Right atrium auricular region (tissue), 2 donors: ENCODE measurements at places on chromosomes 4 and X.

- no peak for DNase-seq
These were observed 109.7 kb downstream of the AFAP1 start for GRCh38 chr4:7829652-7830580.

GRCh38 chrX:107398115-107398514 lies 51.3 kb upstream of the FRMPD3 start:
- no peak for DNase-seq

GRCh38 chr4:153481478-153481877 lies 15.3 kb downstream of the TMEM131L start:
- no peak for DNase-seq

DNA sequence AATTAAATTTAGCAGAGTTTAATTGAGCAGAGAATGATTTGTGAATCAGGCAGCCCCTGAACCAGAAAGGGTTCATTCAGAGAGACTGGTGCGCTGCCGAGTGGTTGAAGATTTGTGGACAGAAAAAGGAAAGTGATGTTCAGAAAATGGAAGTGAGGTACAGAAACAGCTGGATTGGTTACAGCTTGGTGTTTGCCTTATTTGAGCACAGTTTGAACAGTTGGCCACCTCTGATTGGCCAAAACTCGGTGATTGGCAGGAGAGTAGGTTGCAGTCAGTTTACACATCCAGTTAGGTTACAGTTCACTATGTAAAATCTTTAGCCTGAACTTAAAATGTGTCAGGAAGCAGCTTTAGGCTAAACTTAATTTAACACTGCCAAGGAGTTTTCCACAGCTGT lies 14.9 kb downstream of the MID1IP1 start:
- DNase-seq = no peak

- DNase-seq = peak; percentile 65
These were observed 502.9 kb upstream of the SLIT2 start for GRCh38 chr4:19748519-19749479.

GRCh38 chr4:99008051-99008450 lies 12.5 kb downstream of the METAP1 start:
- DNase-seq = no peak
